ENCODE measurements at places on chromosomes 2 and 18.

DNA sequence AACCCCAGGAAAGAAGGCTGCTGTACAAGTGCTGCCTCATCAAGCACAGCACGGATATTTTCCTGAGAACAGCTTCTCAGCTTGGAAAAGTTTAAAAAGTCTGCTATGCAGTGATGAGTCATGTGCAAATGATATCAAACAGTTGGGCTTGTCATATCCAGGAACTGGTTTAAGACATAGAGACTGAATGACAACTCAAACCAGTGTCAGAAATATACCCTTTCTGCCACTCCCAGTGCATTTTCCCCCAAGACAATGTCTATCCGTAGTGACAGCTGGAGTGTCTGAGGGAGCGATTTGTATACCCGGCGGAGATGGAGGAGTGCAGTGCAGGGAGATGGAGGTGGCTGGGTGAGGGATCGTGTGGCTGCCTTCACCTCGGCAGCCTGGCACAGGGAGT is 28.2 kb downstream of the SOX11 start:
- DNase-seq, result peak; percentile 13

DNA sequence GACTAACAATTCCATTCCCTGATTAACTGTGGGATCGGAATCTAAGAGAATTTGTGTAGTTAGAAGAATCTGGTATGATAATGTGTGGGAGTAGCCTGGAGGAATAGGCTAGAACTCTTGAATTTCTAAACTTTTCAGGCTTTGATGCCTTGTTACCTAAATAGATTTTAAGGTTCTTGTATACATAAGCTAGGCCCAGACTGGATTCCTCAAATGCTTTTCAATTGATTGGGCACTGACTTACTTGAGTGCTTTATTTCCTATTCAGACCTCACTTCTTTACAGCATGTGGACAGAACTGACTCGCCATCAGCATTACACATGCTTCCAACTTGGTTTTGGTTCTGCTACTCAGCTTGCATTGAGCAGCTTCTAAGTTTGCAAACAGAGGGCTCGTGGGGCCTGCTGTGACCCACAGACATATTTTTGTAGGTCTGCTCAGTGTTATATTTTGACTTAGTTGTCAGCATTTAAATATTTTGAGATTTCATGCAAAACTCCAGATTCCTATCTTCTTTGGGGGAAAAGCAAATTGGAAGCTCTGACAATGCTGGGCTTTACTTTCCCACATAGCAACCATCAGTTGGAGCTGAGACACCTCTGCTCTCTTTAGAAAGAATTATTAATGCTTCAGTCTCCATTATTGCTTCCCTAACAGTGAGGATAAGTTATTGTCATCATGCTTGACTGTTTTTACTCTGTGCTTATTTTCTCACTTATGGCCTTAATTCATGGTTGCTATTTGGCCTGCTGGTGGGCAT is 5.7 kb downstream of the PARD3B start:
- DNase-seq, result peak; percentile 44

- no peak for DNase-seq
Observed at GRCh38 chr2:26487192-26487591, 9.3 kb upstream of the OTOF start.

DNA sequence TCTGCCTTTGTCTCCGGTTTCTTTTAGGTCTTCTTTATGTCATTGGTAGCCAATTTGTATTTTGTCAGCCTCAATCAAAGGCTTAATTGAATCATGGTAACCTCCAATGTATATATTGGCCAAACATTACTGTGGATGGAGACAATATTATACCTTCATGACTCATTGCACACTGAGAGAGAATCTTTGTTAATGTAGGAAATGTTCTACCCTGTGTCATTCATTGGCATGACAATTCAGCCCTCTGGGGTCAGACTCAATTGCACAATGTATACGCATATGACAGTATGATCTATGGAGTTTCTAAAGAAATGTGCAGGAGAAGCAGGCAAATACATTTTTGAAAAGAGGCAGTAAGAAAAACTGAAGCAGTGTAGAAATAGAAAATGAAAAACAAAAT is 162.6 kb downstream of the PDE11A start:
- no peak for DNase-seq

- DNase-seq, result peak; percentile 53
Observed at GRCh38 chr18:7608781-7609201, 41.7 kb downstream of the PTPRM start.
